Choroid plexus epithelial cell (primary cell): ENCODE measurements at places on chromosomes 3 and 15.
A peak's percentile ranks its signal among the peaks of the same experiment; 100 is the strongest.

DNA sequence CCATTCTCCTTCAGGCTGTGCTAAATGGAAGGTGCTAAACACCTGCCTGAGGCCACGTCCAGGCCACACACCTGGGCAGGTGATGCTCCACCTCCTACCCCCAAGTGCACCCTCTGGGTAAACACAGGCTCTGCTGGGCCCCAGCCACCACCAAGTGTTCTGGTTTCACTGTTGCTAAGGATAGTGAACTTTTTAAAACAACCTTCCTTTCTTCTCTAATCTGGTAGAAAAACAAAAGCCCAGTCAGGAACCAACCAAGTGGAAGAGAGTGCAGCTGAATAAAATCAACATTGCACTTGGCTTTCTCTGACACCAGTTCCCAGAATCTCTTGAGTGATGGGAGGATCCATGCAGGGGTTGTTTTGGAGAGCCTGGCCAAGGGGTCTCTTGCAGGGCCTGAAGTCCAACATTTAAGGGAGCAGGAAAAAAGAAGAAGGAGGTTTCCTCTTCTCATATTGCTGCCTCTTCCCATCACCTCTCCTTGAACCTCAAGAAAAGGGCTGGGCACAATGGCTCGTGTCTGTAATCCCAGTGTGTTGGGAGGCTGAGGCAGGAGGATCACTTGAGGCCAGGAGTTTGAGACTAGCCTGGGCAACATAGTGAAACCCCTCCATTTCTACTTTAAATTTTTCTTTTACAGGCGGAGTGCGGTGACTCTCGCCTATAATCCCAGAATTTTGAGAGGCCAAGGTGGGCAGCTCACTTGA is 26.2 kb upstream of the ATP13A3 start:
- DNase-seq, result no peak

DNA sequence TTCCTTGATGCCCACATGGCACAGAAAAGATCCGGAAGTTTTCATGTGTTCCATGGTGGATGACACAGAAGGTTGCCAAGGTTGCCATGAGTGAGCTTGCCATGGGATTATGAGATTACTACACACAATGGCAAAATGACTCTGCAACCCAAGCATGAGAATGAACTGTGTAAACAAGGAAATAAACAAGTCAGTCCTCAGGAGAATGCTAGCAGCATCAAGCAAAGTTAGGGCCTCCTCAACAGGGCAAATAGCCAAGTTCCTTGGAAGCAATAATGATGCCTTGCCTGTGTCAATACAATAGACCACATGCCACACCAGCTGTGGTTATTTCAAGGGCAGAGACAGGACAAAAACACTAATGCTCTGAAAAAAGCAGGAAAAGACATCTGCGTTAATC is 41.8 kb downstream of the AQR start:
- no peak for DNase-seq

- no peak for DNase-seq
These were observed 58.9 kb upstream of the MUC13 start for GRCh38 chr3:124993466-124993865.

- no peak for DNase-seq
These were observed 14.0 kb downstream of the C3orf22 start for GRCh38 chr3:126544596-126545281.

DNA sequence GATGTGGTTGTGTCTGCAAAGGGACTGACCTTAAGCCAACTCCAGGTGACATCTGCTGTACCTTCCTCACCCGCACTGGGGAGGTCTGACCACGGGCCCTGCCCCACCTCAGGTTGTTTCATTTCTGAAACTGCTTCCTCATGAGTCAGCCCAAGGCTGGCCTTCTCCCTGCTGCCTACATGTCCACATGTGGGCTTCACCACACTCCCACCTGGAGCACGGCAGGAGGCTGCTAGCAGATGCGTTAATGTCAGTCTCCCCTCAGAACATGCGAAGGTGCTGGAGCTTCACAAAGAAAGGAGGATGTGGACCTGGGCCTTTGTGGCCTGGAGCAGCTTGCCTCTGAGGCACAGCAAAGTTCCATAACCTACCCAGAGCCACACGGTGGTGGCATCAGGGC is 69.4 kb upstream of the PLXNA1 start:
- DNase-seq, result no peak

- peak; percentile 93 for DNase-seq
These were observed 49.3 kb downstream of the TMOD3 start for GRCh38 chr15:51878446-51879386.

DNA sequence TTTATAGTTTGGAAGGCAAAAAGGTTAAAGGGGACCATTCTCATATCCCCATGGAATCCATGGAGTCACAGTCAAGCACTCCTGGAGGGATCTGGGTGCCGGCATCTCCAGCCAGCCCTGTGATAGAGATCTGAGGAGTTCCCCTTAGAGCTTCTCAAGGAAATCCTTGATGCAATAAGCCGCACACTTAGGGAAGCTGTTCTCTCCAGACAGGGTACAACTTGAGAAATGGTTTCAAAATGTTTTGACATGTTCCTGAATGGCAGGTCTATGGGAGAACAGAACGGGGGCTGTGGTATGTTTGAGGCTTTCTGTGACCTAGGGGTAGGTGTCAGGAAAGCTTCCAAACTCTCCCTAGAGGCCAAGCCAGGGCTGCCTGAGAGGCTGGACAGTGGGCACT is 292.9 kb downstream of the TLE3 start:
- DNase-seq, result no peak

DNA sequence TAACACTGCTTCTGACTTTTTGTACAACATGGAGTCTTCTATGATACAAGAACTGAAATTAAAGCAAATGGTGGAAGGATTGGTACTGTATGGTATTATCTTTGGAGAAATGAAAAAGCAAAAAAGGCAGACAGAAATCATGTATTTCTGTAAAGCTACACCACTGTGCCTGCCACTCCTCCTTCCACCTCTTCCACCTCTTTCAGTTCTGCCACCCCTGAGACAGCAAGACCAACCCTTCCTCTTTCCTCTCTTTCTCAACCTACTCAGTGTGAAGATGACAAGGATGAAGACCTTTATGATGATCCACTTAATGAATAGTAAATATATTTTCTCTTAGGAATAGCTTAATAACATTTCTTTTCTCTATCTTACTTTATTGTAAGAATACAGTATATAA is 57.0 kb downstream of the CD200 start:
- DNase-seq, result peak; percentile 26

GRCh38 chr3:194766845-194767244 is 81.2 kb downstream of the FAM43A start:
- peak; percentile 74 for DNase-seq
